Liver (tissue), 10 donors: ENCODE measurements at places on chromosomes 4 and X. TPM values are rescaled to one million over a fixed set of nuclear protein-coding genes. Genes with fewer than 3 reads are reported as not detected.

DNA sequence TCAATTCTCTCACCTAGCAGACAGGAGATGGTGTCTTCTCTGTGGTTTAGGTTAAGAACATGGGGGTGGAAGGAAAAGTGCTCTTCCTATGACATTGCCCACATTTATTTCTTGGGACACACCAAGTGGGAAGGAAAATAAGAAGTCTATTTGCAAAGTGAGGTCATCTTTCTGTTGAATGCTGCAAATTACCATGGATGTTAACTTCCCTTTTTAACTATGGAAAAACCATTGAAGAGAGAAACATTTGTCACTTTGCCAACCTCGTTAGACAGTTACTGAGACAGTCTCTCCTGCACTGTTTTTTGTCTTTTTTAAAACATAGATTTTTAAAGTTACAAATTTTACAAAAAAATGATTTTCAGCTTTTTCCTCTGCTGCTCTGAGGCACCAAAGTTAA, 72.8 kb upstream of the BEND4 start:
- DNase-seq: no peak

DNA sequence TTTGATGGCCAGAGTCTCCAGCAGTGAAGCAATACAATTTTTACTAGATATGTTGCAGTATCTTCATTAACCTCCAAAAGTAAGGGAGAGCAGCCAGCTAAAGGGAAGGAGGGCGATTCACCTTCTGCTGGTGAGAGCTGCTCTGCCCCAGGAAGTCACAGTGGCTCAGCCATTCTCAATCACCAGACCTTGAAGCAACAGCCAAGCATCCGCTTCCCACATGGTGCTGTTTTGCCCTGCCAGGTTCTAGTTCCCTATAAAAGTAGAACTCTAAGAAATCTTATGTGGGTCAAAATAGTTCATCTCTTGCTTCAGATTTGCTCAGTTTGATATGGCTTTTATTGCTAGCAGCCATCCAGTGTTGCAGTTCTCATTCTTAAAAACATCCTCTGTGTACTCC, 166.8 kb downstream of the STIM2 start:
- DNase-seq: no peak

DNA sequence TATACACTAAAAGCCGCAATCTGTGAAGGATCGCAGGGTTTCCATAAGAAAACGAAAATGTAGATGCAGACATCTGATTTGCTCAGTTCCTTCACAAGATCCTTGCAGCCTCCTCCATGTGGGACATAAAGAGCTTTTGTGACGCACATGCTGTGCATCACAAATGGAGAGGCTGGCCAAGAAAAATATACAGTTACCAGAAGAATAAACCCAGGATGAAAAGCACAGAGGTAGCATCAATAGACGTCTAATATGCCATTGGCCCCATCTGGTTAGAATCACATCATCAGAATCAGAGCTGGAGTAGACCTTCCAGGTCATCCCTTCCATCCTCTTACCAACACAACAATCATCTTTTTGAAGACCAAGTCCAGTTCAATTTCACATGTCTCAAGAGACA, 517.4 kb downstream of the RAB28 start:
- DNase-seq: no peak

Gene CITED1
- not detected for total RNA-seq

DNA sequence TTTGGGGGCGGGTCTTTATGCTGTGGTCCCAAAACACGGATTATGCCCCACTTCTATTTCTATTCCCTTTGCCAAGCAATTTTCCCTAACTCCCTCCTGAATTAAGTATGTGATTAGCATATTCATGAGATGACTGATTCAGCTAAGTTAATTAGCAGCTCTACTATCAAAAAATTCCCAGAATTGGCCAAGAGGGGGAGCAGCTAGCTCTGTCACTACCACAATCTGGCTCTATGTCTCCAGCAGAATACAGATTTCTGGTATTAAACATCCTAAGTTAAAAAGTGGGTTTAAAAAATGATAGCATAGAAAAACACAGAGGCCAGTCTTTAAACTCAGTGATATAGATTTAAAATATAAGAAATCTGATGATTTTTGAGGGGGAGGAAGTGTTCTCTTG, 80.3 kb downstream of the GPC4 start:
- peak; percentile 32 for DNase-seq

DNA sequence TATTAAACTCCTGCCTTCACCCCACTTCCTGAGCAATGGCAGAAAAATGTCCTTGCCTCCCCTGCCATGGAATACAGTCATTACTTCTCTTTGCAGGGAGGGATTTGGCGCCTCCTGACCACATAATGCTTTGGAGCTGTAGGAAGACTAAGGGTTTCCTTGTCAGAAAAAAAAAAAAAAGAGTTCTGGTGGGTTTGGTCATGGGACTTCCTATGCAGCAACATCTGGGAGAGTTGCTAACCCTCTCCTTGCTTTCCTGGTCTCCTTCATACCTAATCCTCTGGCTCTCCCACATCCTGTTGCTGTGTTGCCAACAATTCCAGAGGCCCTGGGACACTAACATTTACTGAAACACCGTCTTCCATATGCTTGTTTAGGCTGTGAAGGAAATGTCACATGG, 75.1 kb upstream of the MBNL3 start:
- no peak for DNase-seq

- DNase-seq: no peak
Observed at GRCh38 chr4:85756938-85757337, 282.0 kb downstream of the ARHGAP24 start.

DNA sequence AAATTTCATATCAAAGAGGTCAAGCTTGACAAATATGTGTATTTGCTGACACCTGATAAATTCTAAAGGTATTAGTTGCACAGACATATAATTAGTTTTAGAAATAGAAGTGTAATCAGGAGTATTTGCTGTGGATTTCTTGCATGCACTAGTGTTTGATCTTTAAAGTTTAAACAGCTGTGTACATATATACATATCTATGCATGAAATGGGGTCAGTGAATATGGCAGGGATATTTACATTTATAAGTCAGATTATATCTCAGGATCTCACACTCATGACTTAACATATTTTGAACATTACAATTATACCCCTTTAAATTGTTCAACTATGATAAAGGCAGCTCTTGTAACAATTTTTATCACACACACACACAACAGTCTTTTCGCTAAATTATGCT, 547.4 kb upstream of the ACTRT1 start:
- no peak for DNase-seq

Gene UCHL1
- 0.51 TPM for total RNA-seq

DNA sequence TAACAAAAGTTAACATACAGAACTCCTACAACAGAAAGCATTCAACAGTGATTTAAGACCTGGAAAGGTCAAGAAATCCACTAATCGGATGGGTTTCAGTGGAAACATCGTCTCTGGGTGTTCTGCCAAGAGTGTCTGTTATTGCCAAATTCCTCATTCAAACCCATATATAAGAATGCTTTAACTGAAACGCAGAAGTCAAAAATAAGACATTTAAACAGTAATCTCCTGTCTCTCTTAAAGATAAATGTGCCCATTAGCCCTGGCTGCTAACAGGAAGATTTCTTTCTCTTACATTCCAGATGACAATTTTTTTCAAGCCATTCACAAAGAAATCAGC, 31.5 kb downstream of the DCTD start:
- DNase-seq: no peak

- DNase-seq: no peak
Observed at GRCh38 chrX:152905081-152905420, 7.2 kb downstream of the ZNF185 start.

- DNase-seq: no peak
Observed at GRCh38 chr4:25560605-25561004, 95.0 kb upstream of the SLC34A2 start.

Gene GAGE12H
- not detected for total RNA-seq

Gene SMAD1
- total RNA-seq: 43.8 TPM

DNA sequence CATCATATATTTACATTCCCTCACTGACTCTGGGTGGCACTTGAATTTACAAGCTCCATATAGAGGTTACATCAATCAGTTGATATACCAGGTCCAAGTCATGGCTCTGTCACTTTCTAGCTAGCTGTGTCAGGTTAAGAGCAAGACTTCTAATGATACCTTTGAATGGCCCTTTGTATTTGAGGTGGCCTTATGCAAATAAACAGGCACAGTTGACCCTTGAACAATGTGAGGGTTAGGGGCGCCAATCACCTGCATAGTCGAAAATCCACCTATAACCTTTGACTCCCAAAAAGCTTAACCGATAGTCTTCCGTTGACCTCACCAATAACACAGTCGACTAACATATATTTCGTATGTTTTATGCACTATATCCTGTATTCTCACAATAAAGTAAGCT, 1.3 kb upstream of the PTTG2 start:
- no peak for DNase-seq

Gene CAPN6
- total RNA-seq: 0.33 TPM

Gene PDK3
- total RNA-seq: 13.5 TPM

- no peak for DNase-seq
Observed at GRCh38 chrX:131988236-131988635, 34.9 kb upstream of the STK26 start.

Gene CYSLTR1
- 3.2 TPM for total RNA-seq

DNA sequence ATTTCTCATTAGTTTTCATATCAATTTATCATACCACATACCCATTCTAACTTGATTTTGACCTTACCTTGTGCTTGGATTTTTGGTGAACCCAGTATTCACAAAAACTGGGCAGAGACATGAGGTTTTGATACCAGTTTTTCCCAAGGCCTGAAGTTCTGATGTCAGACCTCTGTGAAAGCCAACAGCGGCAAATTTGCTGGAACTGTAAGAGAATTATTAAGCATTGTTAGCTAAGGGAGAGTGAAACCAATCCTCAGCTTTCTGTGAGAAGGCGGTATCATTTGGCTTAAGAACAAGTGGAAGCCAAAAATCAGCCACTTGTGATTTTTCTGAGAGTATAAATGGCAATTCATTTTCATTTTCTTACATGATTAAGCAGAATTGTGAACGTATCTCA, 8.9 kb downstream of the HSD17B13 start:
- DNase-seq: no peak

Gene CORIN
- 0.23 TPM for total RNA-seq

GRCh38 chr4:78863254-78863869, 75.9 kb downstream of the PAQR3 start:
- DNase-seq: no peak

- DNase-seq: no peak
Observed at GRCh38 chr4:138596896-138597295, 354.7 kb upstream of the SLC7A11 start.

DNA sequence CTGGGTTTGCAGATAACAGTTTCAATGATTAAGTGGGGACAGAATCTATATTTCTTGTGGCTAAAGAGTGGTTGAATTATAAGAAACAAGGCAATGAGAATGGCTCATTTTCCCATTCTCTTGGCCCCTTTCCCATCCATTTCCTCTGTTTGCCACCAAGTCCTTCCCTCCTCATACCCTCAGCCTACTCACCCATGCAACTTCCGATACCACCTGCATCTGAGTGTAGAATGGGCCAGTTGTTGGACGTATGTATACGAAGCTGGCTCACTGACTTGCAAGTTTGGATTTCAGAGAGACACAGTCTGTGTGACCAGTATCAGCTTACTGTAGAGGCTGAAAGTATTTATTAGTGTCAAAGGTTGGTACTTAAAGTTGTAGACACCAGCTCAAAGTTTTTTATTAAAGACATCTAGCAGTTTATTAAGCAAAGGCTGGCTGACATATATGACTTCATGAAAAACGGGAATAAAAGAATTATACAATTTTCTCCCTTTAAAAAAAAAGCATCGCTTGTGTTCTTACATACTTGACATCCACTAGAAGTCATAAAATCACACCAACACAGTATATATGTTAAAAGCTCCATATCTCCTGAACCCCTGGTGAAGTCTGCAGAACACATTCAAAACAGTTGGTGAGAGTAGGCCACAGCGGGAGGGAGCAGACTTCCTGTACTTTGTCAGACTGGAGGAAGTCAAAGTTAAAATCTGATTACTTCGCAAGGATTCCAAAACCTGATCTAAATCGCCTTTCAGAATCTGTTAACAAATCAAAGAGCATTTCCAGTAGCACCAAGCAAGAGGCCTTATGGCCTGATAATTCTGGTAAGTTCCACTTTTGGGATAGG, 22.4 kb upstream of the STIM2 start:
- no peak for DNase-seq

DNA sequence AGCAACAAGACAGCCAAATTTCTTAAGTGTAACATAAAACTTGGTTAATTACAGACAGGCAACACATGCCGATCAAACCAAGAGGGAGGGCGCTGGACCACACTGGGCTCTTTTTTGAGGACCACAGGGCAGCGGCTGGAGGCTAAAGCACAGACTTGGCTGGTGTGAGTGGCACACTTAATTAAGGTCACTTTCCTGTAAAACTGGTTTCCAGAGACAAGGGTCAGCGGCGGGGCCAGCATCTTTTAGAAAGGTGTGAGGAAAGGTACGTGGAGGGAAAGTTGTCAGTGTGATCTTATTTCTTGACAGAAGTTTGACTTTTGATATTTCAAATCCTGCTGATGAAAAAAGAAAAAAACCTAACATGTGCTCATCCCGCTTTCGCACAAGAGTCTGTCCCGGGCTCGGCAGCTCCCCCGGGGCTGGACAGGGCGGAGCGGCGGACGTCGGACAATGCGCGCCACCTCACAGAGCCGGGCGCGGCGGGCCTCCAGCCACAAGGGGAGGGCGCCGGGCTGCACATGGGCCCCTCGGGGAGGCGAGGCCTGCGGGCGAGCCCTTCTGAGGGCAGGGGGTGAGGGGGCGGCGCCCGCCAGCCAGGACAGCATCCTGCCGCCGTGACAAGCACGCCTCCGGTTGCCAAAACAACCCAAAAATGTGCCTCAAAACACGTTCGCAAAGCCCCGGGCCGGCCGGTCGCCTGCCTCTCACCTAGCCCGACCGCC, 660 bp upstream of the HSPA4L start:
- peak; percentile 46 for DNase-seq

Gene MAGEA9B
- total RNA-seq: not detected

GRCh38 chr4:680551-680927, 6.2 kb downstream of the MYL5 start:
- DNase-seq: no peak

DNA sequence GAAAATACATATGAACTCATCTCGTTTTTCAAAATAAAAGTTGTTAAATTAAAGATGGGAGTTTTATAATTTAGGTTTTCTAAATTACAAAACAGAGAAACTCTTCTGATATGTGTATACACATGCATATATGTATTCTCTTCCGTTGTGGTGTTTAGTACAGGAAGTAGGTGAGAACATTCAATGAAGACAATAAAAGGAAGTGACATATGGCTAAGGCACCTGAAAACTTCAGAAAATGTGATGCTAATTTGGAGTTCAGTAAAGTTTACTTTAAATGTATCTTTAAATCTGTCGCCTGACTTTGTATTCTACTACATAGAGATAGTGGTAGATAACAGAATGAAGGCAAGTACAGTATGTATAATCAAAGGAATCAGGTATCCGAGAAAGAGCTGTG, 33.5 kb upstream of the ITM2A start:
- no peak for DNase-seq

Gene ZAR1
- 0.28 TPM for total RNA-seq

Gene GPM6B
- 0.42 TPM for total RNA-seq

GRCh38 chr4:80812145-80812544, 218.4 kb upstream of the BMP3 start:
- DNase-seq: no peak

Gene OTUD6A
- total RNA-seq: not detected
